ENCODE measurements at places on chromosomes 7 and 10. TPM values are rescaled to one million over a fixed set of nuclear protein-coding genes. Genes with fewer than 3 reads are reported as not detected.

Gene ADCY1
- 1.3 TPM for total RNA-seq

Gene NPY4R
- not detected for total RNA-seq

Gene PDE6C
- not detected for total RNA-seq

Gene ERVW-1
- not detected for total RNA-seq

Gene TACC2
- 53.7 TPM for total RNA-seq

Gene CACNB2
- 89.6 TPM for total RNA-seq

Gene LBX1
- not detected for total RNA-seq

GRCh38 chr7:138495485-138495884 is 35.4 kb downstream of the TRIM24 start:
- DNase-seq: no peak

- DNase-seq: no peak
Measured at GRCh38 chr7:155638366-155638765, 6.1 kb upstream of the RBM33 start.

DNA sequence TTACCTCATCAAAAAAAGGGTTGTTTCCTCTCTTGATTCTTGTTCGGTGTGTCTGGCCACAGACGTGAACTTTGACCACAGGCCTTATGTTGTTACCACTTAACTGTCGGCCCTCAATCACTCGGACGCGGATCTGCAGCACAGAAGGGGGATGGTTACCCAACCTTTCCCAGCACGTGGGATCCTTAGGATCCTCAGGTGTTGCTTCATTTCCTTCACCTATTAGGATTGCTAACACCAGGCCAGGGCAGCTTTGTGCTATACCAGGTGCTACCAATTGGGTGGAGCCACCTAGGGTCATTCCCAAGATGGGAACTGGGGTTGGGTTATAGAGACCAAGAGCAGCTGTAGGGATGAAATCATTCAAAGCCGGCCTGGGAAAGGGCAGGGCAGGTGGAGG is 73.4 kb downstream of the MYOF start:
- no peak for DNase-seq

- no peak for DNase-seq
Measured at GRCh38 chr7:2717293-2718261, 29.6 kb downstream of the AMZ1 start.

DNA sequence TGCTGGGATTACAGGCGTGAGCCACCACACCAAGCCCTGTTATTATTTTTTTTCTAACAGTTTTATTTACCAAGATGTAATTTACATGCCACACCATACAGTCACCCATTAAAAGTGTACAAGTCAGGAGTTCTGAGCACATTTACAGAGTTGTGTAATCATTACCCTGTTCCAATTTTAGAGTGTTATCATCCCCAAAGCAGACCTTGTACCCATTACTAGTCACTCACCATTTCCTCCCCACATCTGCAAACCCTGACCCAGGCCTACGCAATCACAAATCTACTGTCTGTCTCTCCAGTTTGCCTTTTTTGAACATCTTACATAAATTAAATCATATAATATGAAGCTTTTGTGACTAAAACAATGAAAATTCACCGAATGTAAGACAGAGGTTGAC is 402.9 kb upstream of the FOXK1 start:
- DNase-seq: no peak

DNA sequence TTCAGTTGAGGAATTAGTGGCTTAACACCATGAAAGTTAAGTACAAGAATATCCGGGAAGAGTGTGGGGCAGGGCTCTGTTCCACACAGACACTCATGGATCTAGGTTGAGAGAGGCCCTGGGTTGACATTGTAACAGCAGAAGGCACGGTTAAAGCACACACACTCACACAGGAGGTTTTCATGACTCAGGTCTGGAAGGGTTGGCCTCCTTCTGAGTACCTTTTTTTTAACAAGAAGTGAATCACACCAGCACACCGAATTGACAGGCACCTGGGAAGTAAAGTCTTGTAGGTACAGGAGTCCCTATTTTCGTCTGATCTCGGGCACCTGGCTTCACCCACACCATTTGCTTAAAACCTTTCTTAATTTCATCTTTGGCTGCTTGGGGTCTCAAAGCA is 509.4 kb upstream of the ADARB2 start:
- DNase-seq: no peak

DNA sequence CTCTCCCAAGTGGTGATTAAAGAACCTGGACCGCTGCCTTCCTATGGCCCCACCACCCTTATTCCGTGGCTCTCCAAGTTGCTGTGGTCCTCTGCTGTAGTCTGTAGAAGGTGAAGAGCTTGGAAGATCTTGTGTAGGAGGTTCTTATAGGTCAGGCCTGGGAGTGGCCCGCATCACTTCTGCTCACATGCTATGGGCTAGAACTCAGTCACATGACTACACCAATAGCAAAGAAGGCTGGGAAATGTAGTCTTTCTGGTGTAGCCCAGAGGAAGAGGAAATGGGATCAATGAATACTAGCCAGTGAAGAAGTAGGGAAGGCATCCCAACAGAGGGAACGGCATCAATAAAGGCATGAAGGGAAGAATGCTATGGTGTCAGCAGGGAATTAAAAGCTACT is 41.3 kb upstream of the AOAH start:
- DNase-seq: no peak

DNA sequence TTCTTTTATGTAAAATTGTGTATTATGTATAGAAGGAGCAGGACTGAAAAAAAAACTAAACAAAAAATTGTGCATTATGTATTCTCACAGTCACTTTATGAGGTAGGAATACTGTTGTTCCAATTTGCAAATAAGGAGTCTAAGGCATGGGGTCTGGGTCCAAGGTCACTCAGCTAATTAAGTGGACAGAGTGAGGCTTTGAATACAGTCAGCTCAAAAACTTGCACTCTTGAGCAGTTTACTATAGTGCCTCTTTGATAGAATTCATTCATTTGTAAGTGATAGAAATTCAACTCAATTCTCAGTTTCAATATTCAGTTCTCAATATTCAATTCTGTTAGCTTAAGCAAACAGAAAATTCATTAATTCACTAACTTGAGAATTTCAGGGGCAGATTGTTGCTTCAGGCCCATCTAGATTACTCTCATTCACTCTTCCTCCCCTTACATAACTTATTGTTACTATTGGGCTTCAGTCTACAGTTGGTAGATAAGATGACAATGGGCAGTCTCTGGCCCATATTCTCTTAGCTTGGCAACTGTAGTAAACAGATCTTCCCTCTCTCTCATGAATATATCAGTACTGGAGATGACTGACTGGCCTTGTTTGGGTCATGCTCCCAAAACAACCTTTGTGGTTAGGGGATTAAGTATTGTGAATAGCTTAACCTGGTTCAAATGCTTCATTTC is 86.6 kb downstream of the BTAF1 start:
- DNase-seq: no peak

- no peak for DNase-seq
Measured at GRCh38 chr7:40000734-40001315, 50.8 kb downstream of the CDK13 start.

DNA sequence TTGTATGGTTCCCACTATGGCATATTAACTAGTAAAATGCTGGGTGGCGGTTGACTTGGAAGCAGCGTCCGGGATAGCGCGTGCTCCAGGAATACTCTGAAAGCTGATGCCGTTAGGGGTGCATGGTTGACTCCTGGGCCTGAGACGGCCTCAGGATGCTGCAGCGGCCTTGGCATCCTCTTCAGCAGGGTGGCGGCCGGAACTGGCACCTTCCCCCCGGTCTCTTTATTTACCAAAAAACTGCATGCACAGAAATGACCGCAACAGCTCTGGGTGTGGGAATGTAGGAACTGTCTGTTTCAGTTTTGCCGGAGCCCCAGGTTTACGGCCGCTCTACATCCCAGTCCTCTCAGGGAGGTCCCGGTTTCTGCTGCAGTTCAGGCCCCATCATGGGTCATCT is 28.8 kb downstream of the PFKP start:
- DNase-seq: no peak

- no peak for DNase-seq
Measured at GRCh38 chr7:2399848-2400587, 3.4 kb upstream of the CHST12 start.

DNA sequence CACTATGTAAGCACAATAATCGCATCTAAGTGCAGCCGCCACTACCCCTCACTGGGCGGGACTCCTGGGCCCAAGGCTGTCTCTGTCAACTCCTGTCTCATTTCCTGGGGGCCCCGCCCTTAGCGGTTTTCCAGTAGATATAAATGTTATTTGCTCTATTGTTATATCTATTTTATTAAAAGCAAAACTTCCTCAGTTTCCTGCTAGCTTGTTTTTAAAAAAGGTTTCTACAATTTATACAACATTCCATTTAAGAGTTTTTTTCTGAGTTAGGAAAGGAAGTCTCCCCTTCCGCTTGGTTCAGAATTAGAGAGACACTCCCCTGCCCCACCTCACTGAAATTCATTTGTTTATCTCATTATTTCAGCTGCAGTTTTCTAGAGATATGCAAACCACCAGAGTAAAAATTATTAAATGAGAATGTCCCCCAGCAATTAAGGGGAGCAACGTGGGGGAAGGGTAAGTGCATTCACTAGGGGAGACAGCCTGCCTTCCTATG is 82.7 kb downstream of the RAMP3 start:
- peak; percentile 64 for DNase-seq

DNA sequence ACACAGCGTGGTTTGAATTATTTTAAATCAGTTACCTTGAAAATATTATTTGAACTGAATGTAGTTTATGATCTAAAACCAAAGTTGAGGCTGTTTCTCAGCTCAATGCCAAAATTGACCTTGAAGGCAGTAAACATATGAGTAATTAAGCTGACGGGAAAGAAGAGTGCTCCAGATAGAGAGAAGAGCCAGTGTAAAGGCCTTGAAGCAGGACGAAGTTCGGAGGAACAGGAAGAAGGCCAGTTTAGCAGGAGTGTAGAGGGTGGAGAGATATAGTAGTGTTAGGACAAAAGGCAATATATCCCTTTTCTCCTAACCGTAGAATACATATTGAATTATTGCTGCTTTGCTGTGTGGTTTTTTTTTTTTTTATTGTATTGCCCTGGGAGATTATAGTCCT is 63.2 kb downstream of the CYP51A1 start:
- no peak for DNase-seq

DNA sequence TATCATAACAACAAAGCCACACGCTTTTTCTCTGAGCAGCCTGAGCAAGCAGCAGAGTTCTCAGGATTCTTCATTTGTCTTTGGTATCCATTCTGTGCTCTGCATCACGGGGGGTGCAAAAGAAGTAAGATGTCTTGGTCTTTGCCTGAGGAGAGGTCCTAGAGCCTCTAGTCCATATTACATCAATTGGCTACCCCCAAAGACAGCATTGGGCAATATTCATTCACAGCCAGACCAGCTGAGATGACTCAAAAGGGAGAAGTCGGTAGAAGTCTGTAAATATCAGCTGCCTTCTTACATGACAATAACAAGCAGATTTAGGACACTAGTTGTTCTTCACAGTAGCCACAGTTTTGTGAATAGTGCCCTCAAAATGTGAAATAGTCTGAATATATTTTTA is 66.6 kb downstream of the FZD1 start:
- DNase-seq: no peak

DNA sequence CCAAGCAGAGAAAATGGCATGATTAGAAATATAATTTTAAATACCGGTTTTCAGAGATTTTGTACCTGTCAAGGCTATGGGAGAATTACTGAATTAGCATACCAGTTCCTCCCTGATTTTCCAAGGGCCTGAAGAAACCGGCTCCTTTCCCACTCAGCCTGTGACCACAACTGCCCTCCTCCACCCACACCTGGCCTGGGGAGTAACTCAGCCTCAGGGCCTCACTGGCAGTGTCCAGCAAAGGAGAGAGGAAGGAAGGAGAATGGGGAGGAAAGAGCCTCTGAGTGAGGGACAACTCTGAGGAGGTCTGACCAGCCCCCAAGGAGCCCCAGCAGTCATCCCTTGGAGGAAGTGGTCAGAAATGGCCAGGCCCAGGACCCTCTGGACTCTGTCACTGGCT is 98.0 kb upstream of the LYZL2 start:
- no peak for DNase-seq

GRCh38 chr10:94173594-94173993 is 179.9 kb downstream of the PLCE1 start:
- DNase-seq: no peak

DNA sequence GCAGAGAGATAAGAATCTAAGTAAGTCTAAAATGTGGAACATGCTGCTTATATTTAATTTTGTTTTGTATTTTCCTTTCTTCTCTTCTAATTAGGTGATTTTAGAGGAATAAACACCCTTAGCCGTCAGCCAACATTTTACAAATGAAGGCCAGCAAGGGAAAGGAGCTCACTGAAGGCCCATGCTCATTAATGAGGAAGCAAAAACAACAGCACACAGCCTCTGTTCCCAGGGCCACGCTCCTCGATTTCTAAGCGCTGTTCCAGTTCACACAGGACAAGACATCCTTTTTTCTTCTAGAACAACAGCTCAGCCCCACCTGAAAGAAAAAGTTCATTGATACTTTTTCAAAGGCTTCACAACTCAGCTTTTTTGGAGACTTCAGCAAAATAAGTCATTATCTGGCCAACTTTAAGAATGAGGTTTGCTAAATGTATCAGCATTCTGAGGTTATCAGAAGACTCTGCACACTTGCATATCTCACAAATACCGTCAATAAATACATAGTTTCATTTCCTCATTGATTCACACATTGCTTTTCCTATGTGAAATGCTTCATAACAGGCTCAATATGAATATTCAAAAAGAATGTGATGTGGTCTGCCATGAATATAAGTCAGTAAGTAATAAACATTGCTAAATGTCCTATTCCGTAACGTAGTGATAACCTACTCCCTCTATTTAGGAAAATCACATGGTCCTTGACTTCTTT is 34.8 kb upstream of the SFMBT2 start:
- DNase-seq: no peak

DNA sequence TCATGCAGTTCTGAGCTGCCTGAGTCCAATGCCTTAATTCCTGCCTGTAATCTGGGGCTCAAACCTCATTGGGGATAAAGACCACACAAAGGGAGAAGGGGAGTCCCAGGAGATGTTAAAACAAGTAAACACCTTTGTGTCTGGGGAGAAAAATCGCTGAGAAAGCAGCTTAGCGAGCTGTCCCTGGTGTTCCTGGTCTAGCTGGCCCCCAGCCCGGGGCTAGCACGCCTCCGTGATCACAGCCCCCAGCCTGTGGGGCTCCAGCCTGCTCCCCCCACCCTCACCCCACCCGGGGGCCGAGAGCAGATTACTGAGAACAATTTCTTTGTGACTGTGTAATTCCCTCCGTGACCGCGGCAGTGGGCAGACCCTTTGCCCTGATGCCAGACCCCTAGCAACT is 24.8 kb downstream of the DPCD start:
- DNase-seq: no peak

DNA sequence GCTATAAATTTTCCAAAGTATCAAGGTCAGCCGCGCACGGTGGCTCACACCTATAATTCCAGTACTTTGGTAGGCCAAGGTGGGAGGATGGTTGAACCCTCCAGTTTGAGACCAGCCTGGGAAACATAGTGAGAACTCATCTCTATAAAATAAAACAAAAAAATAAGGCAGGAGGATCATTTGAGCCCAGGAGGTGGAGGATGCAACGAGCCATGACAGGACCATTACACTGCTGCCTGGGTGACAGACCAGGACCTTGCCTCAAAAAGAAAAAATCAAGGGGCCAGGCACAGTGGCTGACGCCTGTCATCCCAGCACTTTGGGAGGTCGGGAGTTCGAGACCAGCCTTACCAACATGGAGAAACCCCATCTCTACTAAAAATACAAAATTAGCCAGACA is 60.3 kb downstream of the ABI1 start:
- no peak for DNase-seq
